Left ventricle myocardium superior (tissue), 1 donor: ENCODE measurements at places on chromosomes 16 and 17. TPM values are rescaled to one million over a fixed set of nuclear protein-coding genes. Genes with fewer than 3 reads are reported as not detected.

Gene RHBDL3
- 3.1 TPM for total RNA-seq

DNA sequence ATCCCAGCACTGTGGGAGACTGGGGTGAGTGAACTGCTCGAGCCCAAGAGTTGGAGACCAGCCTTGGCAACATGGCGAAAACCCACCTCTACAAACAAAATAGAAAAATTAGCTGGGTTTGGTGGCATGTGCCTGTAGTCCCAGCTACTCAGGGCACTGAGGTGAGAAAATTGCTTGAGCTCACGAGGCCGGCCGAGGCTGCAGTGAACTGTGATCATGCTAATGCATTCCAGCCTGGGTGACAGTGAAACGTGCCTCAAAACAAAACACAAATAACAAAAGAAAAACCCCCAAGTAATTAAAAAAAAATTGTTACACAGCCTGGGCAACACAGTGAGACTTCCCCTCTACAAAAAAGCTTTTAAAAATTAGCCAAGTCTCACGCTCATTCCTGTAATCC is 5.0 kb downstream of the CCDC47 start:
- DNase-seq = no peak

Gene WFIKKN2
- 0.07 TPM for total RNA-seq

GRCh38 chr17:27407916-27408864 is 48.1 kb upstream of the KSR1 start:
- no peak for DNase-seq

- DNase-seq = no peak
Observed at GRCh38 chr17:30031214-30031869, 85.3 kb upstream of the NSRP1 start.

DNA sequence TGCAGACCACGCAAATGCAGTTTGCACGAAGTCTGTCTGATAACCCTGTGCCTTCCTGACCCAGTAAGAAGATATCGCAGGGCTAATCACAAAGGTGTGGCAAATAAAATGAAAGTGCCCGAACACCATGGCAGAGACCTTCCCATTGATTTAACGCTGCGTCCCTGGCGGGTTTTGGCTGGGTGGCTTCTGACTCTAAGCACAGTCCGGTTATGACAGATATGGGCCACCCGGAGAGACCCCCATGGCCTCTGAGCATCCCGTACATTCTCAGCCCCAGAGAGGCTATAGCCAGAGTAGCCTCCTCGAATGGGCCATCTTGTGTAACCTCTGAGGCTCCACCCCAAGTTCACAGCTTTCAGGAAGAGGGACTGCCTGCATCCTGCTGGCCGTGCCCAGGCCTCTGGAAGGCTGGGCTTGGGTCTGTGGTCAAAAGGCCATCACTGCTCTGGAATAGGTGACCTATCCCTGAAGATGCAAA is 5.5 kb downstream of the FOXC2 start:
- DNase-seq = no peak

Gene CD300H
- total RNA-seq = not detected

Gene CUEDC1
- 55.0 TPM for total RNA-seq

Gene GPR139
- total RNA-seq = not detected

DNA sequence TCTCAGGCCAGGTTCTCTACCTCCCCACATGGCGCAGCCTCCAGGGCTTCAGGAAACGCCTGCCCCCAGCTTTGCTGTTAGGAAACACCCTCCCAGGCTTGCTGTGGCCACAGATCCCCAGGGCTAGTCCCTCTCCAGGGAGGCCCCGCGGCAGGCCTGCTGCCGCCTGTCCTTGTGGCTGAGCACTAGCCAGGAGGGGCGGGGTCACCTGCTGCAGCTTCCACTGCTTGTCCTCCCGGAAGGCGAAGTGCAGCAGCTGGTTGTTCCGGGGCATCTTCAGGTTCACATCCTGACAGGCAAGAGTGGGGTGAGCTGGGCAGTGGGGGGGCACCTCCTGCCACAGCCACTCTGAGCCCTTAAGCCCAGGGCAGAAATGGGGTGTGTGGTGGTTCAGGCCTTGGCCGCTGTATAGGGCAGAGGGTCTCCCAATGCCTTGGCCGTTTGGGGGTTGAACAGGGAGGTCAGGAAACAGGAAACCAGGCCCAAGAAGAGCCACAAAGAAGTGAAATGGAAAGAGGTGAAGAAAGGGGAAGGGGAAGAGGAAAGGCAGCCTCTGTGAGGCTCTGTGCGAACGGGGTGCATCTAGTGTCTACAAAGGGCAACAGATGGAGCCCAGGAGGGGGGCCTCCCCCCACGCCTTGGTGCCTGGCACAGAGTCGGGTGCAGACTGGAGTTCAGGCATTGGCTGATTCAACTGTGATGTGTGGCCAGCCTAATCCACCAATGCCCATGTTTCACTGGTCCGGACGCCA is 2.0 kb downstream of the ROGDI start:
- peak; percentile 77 for DNase-seq

Gene VMO1
- total RNA-seq = 0.69 TPM

DNA sequence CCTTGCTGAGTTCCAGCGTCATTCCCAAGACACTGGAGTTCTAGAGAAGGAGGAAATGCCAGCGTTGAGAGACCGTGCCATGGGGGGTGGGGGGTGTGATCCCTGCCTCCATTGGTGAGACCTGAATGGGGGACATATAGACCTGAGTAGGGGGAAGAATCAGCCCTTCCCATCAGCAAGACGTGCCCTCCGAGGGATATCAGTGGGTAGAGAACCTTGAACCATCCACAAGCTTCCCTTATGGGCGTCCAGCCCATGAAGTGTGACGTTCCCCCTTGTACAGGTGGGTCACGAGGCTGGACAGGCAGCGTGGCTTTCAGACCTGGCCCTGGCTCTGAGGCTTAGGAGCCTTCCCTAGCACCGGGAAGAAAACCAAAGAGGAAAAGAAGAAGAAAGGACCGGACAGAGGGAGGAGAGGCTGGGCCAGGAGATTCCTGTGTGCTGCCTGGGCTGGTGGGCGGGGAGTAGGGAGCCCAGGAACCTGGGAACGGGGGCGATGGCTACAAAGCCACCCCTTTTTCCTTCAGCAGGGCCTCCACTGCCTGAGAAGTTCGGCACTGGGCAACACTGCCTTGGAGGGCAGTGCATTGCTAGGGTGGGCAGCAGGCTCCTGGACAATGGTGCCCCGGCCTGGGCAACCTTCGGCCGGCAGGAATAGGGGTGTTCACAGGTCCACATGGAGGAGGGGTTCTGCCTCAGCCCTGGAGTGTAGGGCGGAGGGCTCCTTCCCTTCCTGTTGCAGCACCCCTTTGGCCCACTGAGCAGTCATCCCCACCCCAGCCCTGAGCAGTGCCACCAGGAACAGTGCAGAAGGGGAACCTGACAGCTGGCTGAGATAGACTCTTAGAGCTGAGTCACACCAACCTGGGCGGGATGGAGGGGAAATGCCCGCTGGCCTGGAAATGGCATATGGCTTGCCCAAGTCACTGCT is 7.2 kb downstream of the RAB11FIP4 start:
- DNase-seq = no peak
